ENCODE measurements at places on chromosomes 3 and 15.
A peak's percentile ranks its signal among the peaks of the same experiment; 100 is the strongest.

DNA sequence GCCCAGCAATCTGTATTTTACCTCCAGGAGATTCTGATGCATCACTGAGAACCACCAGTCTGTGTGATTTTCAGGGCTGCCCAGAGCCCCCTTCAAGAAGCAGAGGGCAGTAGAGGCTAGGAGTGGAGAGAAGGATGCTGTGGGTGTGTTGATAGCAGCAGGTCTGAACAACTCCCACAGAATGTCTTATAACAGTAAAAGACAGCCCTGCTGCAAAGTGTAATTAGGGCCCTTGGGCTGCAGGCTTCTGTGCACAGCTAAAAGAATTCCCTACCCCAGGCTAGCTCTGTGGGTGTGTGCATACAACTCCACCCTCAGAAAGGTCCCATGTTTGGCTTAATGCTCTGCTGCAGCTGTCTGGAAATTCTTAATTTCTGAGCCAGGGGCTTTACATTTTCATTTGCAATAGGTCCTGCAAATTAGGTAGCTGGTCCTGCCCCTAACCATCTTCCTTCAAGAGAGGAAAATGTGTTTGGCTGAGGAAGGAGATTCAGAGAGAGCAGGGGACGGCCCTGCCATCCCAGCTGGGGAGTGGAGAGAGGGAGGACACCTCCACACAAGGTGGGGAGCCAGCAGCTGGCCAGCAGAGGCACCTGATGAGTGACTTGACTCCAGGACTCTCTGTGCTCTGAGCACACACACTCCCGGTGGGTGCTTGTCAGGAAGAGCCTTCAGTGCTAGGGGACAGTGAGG lies 43.2 kb upstream of the RAB6B start:
- no peak for DNase-seq

- DNase-seq, result no peak
Measured at GRCh38 chr15:57048930-57049549, 130.6 kb downstream of the TCF12 start.

DNA sequence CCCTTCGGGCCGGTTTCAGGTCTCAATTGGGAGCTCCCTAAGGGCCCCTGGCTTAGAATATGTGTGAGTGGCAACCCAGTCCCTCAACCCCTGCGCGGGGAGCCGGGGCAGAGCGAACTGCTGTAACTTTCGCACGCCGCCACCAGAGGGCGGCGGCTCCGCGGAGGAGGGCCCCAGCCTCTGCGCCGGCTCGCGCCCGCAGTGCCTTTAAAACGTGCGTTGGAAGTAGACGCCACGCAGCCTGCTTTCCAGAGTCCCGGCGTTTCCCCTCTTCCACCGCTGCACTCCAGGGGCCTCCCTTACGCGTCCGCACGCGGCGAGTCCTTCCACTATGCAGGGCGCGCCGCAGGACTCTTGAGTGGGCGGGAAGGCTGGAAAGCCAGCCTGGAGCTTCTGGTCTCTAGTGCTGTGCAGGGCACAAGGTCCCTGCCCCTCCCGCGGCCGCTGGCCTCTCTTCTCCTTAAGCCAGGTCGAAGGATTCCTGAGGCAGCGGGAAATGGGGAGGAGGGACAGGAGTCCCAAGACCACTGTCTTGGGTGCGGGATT lies 23.7 kb upstream of the RNU6-1 start:
- peak; percentile 91 for DNase-seq

DNA sequence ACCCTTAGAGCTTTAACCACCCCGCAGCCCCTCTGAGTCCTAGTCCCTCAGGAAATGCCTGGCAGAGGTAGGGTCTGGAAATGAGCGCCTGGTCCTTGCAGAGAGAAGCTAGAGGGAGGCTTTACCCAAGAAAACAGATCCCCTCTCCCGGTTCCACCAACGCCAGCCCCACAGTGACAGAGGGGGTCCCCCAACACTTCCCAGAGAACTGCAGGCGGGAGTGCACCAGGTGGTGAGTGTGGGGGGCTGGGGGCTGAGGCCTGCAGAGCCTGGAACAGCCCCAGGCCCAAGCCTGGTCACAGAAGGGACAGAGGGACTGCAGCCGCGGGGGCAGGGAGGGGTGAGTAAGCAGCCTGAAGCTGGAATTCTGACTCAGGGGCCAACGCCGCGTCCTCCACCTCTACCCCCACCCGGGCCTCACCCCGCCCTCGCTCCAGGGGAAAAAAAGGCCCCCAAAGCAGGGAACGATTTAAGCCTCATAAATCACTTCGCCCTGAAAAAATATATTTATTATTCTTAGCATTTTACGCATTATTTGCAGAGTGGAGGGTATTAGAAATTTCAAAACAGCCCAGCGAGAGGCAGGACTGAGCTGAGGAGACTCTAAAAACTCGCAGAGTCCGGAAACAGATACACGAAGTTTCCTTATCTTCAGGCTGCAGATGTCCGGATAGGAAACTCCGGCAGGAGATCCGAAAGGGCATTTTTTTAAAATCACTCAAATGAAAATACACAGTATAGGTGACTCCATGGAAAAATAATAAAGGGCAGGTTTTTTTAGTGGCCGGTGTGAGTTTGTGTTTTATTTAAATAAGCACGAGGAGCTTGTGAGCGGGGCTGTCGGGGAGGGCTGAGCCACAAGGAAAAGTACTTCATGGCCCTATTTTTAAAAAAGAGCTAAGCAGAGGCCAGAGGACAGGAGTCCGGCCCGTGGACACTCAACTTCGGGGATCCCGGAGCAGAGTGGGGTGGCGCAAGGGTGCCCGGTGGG lies 10.0 kb downstream of the GATA2 start:
- no peak for DNase-seq

- DNase-seq, result no peak
Measured at GRCh38 chr15:34039790-34040113, 748 bp upstream of the AVEN start.

DNA sequence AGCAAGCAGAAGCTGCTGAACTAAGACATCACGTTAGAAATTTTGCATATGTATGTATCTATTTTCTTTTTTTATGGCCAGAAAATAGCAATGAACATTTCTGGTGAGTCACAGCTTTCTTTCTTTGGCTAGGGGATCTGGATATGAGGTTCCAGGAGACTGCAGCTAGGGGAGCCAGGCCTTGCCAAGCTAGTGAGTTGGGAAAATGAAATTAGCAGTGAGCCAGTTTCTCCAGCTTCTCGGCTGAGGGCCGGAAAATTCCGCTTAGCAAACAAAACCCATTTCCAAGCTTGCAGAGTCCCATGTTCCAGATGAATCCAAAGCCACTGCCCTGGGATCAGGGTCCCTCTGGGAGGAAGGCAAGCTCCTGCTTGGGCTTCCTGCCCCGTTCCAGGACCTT lies 137.6 kb downstream of the SRGAP3 start:
- DNase-seq, result no peak

GRCh38 chr3:2837910-2838309 lies 272.3 kb downstream of the IL5RA start:
- DNase-seq, result no peak

- DNase-seq, result no peak
Measured at GRCh38 chr15:70453238-70453637, 310.1 kb downstream of the UACA start.

GRCh38 chr15:22980189-22981050 lies at the start of gene CYFIP1:
Gene CYFIP1, minus strand, starts transcription at chr15:22980368. Its CDS starts 33,083 bp downstream, at chr15:22947285.
- peak; percentile 73 for DNase-seq

DNA sequence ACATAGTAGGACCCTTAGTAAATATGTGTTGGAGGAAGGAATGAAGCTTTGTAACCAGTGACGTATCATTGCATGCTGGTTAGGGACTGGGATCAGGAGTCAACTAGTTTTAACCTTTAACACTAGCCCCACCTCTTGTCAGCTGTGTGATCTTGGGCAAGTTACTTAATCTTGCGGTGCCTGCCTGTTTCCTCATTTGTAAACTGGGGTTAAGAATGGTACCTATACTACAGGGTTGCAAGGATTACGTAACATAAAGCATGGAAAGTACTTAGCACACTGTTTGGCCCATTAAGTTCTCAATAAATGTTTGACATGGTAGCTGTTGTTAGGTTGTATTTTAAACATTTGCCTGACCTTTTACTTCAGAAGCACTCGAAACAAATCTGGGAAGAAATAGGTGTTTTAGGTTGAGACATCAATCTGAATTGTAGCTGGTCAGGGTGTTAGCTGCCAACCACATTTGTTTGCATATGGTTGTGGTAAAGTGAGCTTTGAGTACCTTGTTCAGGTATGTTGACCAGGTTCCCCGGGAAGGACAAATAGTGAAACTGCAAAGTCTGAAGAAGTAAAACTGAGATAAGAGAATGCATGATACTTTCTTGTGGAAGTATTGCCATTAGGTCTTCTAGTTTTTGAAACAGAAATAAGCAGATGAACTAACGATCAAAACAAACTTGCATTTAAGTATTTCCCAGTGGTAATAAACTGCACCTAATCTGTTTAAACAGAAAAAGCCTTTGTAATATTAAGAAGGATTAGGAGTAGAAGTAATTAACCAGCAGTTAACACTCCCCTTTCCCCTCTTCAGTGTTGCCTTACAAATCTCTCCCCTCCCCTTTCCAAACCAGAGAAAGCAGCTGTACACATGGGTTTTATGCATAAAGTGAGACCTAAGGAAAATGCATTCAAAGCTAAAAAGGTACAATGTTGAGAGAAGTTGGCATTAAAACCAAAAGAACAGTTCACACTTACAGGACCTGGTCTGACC lies 25.8 kb upstream of the SCAANT1 start:
- no peak for DNase-seq

DNA sequence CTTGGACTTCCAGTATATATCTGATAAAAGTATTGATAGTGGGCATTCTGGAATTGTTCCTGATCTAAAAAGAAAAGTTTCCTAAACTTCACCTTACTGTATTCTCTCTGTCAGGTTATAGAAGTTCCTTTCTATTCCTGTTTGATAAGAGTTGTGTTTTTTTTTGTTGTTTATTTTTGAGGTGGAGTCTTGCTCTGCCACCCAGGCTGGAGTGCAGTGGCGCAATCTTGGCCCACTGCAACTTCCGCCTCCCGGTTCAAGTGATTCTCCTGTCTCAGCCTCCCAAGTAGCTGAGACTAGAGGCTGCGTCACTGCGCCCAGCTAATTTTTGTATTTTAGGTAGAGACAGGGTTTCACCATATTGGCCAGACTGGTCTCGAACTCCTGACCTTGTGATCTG lies 13.1 kb downstream of the BLM start:
- no peak for DNase-seq

DNA sequence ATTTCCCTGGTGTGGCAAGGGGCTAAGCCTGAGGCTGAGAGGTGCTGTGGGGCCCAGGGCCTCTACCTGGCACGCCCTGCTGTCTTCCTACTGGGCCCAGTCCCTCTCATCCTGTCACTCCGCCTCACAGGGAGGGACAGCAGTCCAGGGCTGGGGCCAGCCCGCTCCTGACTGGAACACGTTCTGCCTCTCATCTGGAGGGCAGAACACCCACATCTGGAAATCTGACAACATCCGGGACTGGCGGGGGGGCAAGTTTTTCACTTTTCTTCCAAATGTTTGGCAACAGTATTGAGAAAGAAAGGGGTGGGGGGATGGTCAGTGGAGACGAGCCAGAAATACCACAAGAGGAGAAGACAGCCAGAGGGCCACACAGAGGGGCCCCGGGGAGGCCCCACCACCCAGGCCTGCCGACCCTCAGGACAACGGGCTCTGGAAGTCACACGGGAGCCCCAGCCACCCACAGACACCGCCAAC lies 1.8 kb upstream of the MYL3 start:
- DNase-seq, result no peak

- DNase-seq, result no peak
Measured at GRCh38 chr3:140004271-140004670, 69.3 kb downstream of the CLSTN2 start.

DNA sequence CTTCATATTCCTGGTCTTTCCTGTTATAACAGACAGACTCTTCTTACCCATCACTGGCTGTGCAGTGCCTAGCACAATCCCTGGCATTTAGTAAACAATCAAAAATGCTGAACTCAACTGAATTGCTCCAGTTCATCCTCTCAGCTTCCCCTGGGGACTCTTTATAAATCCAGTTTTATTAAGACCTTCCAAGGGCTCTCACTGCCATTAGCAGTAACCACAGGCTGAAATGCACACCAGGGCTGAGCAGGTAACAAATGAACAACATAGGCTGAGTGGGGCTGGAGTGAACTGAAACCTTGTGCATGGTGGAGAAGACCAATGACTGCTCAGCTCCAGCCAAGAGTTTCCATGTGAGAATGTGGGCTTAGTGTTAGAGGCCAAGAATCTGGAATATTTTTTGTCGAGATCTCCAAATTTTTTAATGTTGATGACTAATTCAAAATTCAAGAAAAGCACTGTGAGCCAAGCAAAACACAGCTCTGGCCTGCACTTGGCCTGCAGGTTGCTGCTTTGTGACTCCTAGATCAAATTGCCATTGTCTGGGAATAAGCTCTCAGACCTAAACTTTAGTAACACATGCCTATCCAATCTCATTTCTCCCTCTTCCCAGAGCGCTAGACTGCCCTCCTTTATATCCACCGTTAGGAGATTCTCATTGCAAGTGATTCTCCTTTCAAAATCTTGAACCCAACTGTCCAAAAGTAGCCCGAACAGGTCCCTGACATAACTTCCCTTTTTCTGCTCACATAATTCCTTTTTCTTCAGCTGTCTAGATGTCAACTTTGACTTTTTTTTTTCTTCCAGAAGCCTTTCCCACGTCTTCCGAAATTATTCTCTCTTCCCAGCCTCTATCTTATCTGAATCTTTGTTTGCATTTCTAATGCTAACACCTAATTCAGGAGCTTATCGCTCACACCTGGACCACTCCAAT lies 7.4 kb downstream of the SQOR start:
- no peak for DNase-seq

GRCh38 chr3:180250172-180250571 lies 213.4 kb upstream of the PEX5L start:
- no peak for DNase-seq

- DNase-seq, result no peak
Measured at GRCh38 chr3:64921281-64922065, 233.7 kb upstream of the ADAMTS9 start.

DNA sequence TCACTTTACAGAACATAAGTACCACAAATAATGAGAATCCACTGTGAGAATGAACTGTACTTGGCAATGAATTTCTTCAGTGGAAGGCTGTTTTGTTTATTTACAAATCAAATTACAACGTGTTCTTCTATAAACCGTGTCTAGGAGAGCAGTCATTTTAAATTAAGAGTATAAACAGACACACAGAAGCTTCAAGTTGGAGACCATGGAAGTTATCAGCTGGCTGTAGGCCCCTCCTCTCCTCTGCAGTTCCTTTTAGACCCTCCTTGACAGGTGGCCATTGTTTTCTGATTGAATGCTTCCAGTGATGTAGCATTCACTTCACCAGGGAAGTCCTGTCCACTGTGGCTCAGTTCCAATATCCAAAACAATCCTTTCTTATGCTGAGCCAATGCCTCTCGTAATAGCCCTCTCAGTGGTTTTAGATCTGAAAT lies 7.3 kb upstream of the MAPK6 start:
- DNase-seq, result no peak

DNA sequence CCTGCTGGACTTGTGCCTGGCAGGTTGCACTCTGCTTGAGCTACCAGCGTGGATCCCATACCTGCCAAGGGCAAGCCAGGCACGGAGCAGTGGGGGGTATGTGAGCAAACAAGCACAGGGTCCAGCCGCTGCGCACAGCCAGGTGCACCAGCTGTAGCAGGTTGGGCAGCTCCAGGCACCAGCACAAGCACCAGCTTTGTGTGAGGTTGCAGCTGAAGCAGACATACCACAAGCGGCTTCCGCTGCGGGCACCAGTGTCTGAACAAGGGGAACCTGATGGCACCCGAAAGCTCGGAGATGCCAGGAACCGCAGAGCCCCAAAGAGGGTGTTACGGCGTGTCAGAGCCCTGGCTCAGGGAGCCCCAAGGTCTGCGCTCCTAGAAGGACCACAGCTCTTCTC lies 472.7 kb upstream of the ARL6 start:
- no peak for DNase-seq

- no peak for DNase-seq
Measured at GRCh38 chr3:46097691-46098241, 70.5 kb upstream of the XCR1 start.

Data from HEK293T (cell line).